ENCODE measurements at places on chromosomes 7 and 10.
A peak's percentile ranks its signal among the peaks of the same experiment; 100 is the strongest.

GRCh38 chr10:71084818-71085126, 127.6 kb upstream of the UNC5B start:
- DNase-seq, result no peak

GRCh38 chr10:21978191-21978862, 25.2 kb downstream of the DNAJC1 start:
- DNase-seq, result no peak

- DNase-seq, result no peak
These were observed 283.0 kb downstream of the HDAC9 start for GRCh38 chr7:18778594-18778993.

DNA sequence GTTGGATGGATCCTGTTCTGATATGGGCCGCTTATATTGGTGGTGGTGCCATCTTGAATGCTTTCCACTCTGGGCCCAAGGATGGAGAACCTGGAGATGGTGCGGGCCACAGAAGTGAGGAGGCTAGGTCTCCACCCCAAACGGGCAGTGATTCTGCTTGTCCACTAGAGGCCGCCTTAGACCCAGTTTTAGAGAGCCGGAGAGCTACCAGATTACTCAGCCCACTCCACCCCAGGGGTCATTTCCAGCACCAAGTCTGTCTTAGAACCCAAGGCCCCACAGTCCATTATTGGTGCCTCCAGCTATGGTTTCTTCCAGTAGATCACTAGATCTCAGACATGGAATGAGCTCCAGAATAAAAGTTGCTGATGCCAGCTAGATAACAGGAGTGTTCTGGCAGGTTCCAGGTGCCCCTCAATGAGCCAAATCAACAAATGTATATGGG, 11.8 kb upstream of the CAMK2G start:
- DNase-seq, result peak; percentile 38

- no peak for DNase-seq
These were observed 85.2 kb downstream of the ARHGAP22 start for GRCh38 chr10:48519481-48520183.

DNA sequence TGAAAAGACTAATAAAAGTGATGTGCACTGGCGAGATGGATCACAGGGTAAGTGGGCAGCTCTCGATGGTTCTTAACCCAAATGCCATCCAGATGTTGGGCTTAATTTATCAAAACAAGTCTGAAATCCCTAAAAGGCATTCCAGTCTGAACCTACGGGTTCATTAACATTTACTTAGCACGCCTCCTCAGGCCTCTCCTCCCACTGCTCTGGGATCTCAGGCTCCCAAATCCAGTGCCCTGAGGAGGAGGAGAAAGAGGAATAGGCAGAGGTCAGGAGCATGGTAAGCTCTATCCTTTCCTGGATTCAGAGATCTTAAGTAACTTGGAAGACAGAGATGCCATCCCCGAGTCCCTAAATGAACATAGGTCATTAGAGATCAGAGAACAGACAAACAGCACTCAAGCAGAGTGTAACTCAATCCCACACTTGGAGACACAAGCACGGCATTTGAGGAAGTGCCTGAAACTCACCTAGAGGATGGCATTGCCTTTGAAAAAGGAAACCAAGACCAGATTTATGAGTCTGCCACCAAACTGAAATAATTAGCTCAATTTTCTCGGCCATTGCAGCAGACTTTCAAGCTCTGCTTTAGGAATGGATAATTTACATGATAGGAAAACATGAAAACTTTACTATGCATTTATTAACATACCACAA, 140.9 kb downstream of the CXCL12 start:
- no peak for DNase-seq

DNA sequence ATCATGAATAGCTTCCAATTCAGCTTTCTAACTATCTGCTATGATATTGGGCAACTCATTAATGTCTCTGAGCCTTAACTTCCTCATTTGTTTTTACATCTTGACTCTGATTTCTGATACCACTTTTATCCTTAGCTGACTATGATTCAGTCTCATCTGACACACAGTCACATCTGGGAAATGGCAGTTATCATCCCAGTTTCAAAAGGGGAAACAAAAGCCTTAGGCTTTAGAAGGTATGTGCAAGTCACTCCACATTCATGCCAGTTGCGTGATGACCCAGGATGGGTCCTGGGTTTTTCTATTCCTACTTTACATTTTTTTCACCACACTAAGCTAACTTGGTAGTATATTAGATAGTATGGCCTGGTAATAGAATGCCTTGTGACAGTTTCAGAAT, 12.7 kb downstream of the SCIN start:
- DNase-seq, result no peak

DNA sequence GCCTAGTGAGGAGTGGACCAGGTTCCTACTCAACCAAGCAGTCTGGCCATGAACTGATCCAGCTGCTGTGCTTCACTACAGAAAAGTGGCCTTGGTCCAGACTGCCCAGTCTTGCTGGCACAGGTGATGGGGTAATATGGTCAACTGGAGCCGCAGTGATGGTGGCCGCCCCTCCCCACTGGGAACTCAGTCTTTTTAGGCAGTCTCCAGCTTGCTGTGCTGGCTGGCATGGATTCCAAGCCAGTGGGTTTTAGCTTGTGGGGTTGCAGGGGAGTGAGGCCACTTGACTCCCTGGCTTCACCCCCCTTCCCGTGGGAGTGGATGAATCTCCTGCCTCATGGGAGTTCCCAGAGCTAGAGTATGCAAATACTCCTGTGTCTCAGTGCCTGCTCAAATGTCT, 52.7 kb upstream of the CDK6 start:
- no peak for DNase-seq

GRCh38 chr7:25360451-25360850, 132.2 kb upstream of the NPVF start:
- no peak for DNase-seq

DNA sequence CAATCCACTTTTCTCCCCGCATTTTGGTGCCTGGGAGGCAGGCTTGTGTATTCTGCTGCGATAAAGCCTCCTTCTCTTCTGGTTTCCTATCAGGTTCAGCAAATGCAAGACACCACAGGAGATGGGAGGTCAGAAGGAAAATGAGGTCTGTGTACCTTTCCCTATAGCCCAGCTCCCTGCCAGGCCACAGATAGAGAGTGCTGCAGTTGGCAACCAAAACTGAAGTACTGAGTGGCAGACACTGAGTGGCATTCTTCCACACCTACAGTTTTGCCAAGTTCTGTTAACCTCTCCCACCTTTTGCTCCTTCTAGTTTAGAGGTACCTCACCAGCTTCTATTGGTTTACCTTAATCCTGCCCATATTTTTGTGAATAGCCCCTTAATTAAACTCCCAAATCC, 948.4 kb downstream of the SORCS1 start:
- DNase-seq, result no peak

- no peak for DNase-seq
These were observed 145.6 kb downstream of the TWIST1 start for GRCh38 chr7:18971839-18972238.

DNA sequence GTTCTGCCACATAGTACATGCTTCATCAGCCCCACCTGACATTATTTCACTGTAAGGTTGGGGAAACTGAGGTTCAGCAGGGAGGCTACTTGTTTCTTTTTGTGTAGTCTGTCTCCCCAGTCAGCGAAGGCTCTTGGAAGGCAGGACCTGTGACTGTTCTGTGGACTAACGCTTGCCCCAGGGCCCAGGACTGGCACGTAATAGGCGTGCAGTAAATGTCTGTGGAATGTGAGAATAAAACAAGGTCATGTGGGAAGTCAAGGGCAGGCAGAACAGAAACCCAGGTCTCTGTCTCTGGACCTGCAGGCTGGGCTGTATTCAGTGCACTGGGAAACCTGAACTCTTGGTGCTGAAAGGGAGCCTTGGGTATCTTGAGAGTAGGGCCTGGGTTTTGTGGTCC, 168.7 kb downstream of the RPS24 start:
- no peak for DNase-seq

DNA sequence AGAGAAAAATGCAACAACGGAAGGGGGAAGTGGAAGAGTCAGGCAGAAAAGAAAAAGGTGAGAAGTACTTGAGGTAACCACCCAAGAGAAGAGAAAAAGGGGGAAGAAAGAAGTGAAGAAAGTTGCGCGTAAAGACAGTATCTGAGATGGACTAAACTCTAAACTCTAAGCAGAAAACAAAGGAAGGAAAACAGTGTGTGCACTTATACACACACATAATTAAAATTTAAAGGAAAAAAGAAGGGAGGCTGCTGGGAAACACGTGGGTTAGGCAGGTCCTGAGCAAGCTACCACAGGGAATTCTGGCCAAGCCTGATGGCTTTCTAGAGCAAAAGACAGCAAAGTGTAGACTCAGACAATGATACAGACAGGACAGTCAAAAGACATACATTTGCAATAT, 78.0 kb downstream of the UBE2H start:
- DNase-seq, result no peak

DNA sequence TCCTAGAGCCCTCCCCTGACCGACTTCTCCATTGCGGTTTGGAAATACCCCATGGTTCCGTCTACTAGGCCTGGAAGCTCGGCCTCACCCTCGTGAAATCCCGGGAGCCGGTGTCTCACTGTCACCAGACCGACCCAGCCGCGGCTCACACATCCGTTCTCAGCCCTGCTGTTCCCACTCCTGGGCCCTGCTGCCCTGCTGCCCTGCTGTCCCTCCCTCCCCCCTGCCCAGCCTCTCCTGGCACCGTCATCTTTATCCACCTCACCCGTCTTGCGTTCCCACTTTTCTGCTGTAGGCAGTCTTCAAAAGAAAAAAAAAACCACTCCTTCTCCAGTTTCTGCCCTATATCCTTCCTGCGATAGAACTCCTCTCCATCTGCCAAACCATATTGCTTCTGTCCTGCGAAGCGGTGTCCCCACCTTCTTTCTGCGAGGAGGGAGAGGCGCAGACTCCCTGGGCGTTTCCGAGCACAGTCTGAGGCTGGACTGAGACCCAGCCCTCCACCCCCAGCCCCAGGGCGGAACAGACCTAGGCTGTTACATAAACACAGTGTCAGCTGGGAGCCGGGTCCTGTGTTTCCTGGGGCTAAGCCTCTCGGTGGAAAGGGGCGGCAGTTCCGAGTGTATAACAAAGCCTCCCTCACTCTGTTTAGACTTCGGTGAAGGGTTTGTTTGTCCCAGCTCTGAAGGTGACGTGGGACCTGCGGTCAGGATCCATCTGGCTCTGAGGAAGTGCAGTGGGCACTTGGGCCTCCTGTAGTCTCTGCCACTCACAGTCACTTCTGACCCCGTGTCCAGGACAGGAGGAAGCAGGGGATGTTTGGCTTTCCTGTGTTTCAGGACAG, 2.8 kb downstream of the AGAP3 start:
- DNase-seq, result no peak

- DNase-seq, result no peak
These were observed 290.9 kb upstream of the NFE2L3 start for GRCh38 chr7:25861164-25861496.

GRCh38 chr7:115937960-115938359, 92.6 kb downstream of the TFEC start:
- no peak for DNase-seq

GRCh38 chr10:2145926-2146478, 408.7 kb upstream of the ADARB2 start:
- no peak for DNase-seq

- no peak for DNase-seq
These were observed 1203.5 kb downstream of the TYW1 start for GRCh38 chr7:68200051-68200670.

GRCh38 chr10:98477861-98478260, 31.1 kb upstream of the HPS1 start:
- DNase-seq, result no peak

DNA sequence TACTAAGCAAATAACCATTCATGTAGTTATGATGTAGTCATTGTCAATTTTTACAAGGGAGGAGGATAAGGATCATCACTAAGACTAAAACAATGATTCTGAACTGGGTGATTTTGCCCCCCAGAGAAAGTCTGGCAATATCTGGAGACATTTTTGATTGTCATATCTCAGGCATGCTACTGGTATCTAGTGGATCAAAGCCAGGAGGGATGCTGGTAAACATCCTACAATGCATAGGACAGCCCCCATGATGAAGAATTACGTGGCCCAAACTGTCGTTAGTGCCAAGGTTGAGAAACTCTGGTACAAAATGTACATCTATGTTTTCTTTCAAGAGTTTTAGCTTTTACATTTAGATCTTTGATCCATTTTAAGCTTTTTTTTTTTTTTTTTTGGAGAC, 57.3 kb downstream of the GBF1 start:
- no peak for DNase-seq

- no peak for DNase-seq
These were observed 53.5 kb upstream of the ARHGAP21 start for GRCh38 chr10:24777196-24777595.

DNA sequence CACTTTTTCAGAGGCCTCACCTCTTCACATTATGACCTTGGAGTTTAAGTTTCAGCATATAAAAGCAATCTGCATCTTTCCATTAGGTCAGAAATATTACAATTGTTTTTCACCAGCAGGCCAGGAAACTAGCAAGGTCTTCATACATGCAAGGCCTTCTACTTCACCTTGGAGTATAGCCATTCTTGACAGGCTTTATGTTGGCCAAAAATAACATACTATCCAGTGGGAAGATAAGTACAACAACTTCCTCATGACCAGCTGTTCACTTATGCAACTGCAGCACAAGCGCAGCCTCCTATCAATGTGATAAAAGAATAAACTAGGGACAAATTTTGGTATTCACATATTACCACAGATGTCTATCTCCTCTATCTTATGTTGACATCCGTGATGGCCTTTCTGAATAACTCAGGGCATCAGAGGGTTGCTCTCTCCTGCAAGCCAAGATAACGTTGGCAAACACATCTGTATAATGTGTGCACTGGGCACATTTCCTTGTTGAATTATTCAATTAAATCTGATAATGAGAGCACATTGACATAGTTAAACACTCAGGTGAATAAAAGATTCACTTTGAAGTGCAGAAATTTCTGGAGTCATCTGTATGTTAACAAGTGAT, 239.8 kb downstream of the FZD1 start:
- DNase-seq, result no peak

DNA sequence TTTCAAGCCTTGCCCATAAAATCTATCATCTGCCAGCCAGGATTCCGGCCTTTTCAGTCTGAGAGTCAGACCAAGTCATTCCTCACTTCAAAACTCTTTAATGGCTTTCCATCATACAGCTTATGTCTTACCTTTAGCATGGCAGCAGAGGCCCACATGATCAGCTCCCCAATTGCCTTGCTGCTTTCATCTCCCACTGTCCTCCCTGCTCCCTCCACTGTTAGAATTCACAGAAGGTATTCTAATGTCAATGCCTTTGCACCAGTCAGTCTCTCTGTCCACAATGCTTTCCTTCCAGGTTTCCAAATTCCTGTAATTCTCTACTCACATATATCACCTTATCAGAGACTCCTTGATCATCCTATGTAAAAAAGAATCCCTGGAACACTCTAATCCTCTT, 37.2 kb downstream of the SEMA3E start:
- DNase-seq, result no peak

DNA sequence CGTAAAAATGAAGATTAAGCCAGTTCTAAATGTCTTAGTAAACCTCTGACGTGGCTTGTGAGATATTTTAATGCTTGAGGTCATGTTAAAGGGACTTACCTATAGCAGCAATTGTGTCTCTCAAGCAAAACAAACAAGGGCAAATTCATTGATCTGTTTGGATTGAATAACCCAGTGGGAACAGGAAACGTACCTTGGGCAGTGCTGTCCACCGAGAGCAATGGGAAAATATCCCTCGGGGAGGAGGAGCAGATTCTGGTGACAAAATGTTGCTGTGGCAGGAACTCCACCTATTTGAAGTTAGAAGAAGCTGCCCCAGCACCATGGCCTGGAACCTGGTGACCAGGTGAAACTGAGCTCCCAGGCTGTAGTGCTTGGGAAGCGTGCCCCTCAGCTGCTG, 107.1 kb upstream of the FZD8 start:
- no peak for DNase-seq
